ENCODE measurements at places on chromosomes 3 and 15.
A peak's percentile ranks its signal among the peaks of the same experiment; 100 is the strongest.

- DNase-seq, result no peak
Measured at GRCh38 chr15:40549894-40550293, 14.9 kb downstream of the CCDC32 start.

GRCh38 chr3:181311186-181311585 is 321.6 kb upstream of the DNAJC19 start:
- DNase-seq, result peak; percentile 64

DNA sequence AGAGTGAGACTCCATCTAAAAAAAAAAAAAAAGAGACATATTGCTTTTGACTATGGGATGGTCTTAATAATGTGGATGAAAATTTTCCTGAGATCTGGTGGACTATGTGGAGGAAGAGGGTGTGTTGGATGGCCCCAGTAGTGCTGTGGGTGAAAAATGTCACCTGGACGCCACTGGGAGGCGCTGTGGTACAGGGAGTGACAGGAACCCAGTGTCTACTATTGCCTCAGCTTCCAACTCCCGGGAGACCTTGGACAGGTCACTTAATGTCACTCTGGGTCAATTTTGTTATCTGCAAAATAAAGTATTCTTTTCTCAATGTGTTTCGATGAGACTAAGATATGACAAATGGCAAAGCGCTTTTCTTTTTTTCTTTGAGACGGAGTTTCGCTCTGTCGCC is 27.7 kb upstream of the DCP1A start:
- DNase-seq, result peak; percentile 10

DNA sequence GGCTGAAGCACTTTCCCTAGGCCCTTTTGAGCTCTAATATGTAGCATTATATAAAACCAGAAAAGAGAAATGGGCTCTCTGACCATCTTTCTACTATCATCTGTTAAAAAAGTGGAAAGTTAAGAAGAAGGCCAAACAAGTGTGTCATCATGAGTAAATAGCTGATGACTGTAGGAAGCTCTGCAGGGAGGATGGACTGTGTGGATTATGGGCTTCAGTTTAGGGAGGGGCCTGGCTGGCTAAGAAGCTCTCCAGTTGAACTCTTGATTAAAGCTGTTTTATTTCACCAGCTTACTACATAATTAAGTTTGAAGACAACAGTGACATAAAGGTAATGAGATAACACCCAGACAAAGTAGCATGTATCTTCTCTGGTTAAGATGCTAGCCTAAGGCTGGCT is 30.6 kb downstream of the INTS14 start:
- no peak for DNase-seq

DNA sequence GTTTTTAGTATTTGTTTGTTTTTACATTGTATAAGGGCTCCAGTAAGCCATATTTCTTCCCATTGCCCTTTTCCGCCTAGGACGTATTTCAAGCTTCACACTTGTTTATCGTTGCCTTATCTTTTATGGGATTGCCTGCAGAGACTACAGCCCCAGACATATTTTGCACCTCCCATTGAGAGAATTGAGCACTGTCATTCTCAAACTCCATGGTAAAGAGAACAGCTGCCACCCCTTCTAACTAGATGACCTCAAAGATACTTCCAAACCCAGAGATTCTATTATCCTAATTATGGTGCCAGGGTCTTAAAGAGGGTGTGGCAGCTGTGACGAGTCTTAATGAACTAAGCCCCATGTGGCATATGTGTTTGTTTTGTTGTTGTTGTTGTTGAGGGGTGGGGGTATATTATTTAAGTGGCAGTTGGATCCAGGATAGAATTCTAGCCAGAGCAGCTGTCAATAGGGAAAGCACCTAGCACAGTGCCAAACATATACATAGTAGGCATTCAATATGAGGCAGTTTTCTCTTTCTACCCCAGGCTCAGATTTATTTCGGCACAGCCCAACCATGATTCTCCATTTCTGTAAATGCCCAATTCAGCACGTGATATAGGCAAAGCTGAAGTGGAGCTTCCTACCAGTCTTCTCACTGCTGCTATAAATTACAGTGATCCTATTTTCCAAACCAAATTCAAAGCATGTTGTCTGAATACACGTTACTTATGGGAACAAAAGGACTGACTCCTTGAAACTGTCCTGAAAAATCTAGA is 932 bp upstream of the TP53BP1 start:
- peak; percentile 36 for DNase-seq

DNA sequence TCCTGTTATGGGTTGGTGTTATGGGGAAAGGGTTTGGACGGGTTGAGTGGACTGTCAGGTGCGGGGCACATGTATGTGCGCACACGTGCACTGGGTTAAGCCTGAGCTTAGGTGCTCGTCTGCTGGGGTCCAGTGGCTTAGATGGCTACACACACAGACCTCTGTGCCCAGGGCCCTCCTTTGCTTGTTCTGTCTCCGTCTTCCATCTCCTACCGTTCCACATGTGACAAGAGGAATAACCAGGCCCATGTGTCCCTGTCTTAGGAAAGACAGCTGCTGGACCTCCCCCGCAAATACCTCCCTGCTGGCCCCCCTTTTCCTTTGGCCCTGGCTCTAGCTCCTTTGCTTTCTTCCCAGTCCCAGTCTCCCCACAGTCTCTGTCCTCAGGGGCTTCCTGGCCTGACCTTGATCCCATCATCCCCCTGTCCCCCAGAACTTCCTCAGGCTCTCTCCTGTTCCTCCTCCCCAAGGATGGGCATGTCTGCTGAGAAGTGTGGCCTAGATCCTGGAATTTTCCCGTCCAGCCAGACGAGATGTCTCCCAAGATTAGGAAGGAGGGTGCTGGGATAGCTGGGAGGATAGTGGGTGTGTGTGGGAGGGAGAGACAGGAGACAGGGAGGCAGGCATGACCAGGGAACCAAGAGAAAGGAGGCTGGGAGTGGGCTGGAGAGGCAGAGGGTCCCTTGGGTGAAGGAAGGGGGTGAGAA is 797 bp upstream of the THPO start:
- DNase-seq, result no peak

GRCh38 chr3:82293435-82293834 is 532.0 kb upstream of the GBE1 start:
- DNase-seq, result no peak

DNA sequence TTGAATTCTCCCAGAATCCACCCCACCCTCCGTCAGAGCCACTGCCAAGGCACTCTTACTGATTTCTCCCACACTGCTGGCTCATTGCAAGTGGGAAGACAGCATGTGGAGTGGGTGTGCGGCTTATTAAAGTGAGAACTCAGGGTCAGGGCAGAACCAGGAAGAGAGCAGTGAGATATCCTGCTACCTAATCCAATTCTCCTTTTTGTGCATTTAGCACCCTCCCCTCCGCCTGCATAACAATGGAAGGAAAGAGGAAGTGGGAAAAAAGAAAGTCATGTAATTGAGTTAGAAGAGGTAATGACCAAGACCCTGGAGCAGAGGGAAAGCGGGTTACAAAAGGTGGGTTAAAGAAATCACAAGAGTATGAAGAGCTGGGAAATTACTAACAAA is 27.8 kb upstream of the PIK3CB start:
- DNase-seq, result no peak

GRCh38 chr15:67093504-67093862 is 28.1 kb downstream of the SMAD3 start:
- no peak for DNase-seq

DNA sequence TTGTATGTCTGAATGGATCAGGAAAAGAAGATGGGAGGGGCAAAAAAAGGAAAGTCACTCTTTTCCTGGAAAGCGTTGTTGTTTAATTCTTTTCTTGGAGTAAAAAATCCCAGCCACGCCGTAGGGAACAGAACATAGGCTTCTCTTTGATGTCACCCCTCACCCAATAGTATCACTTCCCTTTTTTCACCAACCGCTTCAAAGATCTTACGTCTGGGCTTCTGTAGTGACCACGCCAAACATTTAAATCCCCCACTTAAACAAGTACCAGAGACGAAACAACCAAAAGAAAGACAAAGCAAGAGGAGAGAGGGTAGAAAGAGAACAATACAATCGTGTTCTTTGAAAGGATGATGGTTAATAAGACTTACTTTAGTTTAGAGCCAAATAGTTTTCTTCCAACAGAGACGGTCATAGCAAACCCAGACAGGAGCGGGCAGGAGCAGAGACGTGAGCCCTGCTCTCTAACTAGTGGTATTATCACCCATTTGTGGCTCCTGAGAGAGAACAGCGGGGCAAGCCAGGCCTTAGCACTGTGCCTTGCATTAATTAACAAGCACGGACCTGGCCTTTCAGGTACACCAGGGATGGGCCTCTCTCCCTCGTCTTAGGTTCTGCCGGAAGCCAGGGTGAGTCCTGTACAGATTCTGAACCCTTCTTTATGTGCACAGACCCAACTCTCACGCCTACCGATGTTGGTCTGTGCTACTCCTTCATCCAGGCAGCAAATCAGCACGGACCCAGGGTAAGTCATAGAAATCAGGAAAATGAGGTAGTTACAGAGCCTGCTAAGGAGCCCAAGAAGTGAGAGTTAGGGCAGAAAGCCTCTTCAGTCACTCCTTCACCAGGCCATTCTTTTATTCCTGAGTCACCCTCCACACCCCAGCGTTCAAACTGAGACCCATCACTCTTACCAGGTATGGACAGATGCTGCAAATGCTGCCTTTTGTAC is 28.2 kb upstream of the BCL6 start:
- DNase-seq, result no peak

DNA sequence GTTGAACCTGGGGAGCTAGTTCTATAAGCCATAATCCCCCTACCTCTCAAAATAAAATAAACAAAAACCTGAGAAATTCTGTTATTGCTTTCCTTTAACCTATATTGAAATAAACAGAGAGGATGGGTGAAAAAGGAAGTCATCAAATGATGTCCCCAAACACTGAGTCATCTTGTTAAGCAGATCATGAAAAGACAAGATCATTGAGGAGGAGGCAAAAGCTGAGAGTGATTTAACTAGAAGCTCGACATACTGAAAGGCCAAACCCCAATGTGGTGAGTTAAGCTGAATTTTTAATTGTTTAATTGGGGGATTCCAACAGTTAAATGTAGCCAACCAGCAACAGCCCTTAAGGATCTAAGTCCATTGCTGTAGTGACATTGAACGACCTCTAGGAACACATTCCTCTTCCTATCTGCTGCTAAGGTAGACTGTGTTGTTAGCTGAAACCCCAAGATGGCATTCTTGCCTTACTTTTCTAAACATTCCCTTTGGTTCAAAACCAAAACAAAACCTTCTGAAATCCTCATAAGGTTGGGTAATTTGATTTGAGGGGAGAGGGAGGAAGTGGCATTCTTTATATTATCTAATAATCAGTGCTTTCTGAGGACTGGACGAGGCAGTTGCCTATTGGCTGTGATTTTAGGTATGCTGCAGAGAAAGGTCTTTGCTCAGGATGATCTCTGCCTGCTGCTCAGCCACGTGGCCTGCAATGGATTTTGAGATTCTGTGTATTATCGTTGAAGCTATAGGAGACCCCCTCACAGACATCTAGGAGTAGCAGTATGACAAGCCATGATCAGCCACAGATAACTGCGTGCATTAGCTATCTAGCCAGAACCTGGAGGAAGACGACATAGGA is 62.7 kb upstream of the BNIP2 start:
- DNase-seq, result no peak

DNA sequence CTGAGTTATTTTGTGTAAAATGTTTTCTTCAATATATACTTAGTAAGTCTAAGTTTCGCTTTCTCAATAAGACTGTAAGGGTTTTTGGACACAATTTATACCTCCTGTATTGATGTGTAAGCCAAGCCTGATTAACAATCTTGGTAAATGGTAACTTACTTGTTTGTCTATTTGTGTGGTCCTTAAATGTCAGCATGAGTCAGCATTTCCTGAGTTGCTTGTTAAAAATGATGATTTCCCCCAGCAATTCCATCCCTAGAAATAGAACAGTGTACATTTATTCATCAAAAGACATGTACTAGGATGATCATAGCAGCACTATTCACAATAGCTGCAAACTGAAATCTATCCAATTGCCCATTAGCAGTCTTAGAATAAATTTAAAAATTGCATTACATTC is 53.4 kb upstream of the LRIG1 start:
- DNase-seq, result no peak

- DNase-seq, result no peak
Measured at GRCh38 chr15:50312636-50313035, 42.4 kb downstream of the GABPB1 start.

DNA sequence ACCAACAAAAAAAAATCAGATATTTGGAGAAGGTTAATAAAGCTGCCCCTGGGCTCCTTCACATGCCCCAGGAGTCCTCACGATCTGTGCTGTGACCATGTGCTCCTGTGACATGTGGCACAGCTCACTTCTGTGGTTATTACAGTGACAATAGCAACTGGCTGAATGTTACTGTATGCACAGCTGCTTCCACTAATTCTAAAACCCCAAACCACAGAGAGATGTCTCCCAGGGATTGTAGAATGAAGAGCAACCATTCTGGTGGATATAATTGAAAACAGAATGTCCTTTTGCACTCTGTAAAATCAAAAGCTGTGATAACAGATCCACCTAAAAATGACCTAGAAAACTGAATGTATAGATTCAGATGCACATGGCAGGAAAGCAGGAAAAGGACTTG is 489.2 kb upstream of the CNTN4 start:
- no peak for DNase-seq

DNA sequence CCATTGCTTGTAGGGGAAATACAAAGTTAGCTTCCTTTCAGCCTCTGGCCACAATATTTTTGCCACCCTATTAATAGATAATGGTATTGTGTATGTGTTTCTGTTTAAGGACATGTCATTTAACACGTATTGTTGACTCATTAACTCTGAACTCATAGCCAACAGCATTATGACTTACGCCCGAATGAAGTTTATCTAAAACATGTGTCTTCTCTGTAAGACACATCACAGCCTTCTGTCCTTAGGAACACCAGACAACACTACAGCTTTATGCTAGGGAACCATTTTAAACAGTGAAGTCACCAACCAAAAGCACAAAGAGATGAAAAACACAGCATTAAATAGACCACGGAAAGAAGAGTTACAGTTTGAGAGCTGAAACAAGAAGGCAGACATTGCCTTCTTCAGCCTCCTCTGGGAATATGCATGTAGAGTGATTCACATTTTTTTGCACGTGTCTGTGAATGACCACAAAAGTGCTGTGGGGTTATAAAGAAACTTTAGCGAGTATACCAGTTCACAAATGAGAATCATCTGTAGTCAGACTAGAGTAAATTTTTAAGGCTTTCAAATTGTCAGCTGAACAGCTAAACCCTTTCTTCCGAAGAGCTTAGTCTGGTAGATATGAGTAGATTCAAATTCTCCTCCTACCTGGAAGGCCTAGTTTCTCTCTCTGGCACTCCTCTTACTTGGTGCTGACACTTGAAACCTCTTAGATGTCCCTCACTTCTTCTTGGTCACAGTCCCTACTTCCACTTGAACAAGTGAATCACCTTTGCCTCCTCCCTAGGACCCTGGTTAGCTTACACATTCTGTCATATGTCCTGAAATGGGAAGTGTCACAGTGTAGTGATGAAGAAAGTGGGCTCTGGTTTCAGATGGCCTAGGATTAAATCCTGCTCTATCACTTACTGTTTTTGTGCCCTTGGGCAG is 32.2 kb downstream of the MCTP2 start:
- DNase-seq, result no peak

DNA sequence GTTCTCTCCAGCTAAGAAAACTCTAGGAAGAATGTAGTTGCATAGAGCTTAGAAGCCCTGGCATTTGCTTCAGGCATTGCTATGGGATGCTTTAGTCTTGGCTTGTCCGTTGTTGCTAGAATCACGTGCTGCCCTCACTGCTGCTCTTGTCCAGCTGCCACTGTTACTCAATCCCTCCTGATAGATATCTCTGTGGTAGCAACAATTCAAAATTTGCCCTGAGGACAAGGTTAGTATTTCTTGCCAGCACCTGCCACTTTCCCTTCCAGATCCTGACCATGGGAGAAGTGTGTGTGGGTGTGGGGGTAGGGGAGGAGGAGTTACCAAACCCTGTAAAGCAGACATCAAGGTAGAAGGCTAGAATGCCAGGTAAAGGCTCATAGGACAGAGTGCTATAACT is 113.8 kb downstream of the PPM1L start:
- DNase-seq, result peak; percentile 95

GRCh38 chr3:2261747-2262146 is 163.1 kb downstream of the CNTN4 start:
- DNase-seq, result no peak
